ENCODE measurements at places on chromosomes 3 and 15.

DNA sequence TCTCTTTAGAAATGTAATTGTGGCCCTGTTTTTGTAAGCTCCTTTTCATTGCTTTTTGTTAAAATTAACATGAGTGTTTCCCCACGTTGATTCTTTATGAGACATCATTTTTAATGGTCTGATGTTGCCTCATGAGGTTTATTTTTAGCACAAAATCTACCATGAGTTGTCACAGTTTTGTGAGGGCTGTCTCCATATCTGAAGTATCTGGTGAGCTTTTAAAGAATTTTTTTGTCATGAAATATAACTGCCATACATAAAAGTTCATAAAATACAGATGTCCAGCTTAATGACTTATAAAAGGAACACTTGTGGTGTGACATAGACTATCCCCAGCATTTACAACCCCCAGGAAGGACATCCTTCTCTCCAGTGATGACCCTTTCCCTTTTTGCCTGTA is 34.3 kb upstream of the CEMIP start:
- no peak for DNase-seq

DNA sequence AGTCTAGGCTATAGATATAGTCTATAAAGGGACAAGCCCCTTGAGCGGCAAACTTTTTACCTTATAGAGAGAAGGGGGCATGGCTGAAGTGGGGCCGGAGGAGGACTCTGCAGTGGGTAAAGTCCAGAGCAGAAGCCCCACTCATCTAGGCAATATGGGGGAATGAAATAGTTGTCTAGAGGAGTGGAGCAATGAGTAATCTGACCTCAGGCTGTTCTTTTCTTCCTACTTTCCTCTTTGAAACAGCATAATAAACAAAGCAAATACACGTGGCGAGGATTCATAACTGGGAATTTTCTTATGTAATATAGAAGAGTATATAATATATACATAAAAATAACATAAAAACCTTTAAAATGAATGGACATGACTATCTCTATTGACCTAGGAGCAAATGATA is 546.4 kb upstream of the ZNF385D start:
- no peak for DNase-seq

- no peak for DNase-seq
Measured at GRCh38 chr3:24315971-24316370, 178.7 kb downstream of the THRB start.

DNA sequence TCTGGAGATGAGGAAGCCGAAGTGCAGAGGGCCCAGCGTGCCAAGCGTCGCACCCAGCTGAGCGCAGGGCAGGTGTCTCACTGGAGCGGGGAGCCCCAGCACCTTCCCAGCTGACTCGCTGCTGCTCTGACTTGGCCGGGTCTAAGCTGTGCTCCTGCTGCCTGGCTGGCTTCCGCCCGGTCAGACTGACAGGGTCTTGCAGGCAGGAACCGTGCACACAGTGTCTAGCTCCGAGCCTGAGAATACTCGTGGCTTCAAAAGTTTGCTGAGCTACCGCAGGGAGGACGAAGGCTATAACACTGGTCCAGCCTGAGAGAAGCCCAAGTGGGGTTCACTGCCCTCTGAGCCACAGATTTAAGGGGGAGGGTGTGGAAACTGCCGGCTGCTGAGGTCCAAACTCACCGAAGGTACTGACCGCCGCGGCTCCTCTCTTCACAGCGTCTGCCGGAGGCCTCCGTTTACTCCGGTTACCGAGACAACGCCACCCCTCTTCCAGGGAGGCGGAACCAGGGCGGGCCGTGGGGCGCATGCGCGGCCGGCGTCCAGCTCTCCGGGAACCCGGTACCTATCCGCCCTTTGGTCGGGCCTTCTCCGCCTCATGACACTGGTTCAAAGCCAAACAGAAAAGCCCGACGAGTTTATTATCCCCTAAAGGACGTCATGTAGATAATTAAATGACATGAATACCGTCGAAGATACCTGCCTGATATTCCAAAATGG is at the start of gene CFAP44:
TSS of gene CFAP44 (minus strand) at position 443 of the 720 bp plus-strand sequence. CDS start 7,829 bp downstream, outside the sequence.
- peak; percentile 91 for DNase-seq

- DNase-seq: no peak
Measured at GRCh38 chr3:142890592-142890991, 1.7 kb upstream of the PCOLCE2 start.

- DNase-seq: peak; percentile 82
Measured at GRCh38 chr15:96333131-96334016, 2.9 kb downstream of the NR2F2 start.

DNA sequence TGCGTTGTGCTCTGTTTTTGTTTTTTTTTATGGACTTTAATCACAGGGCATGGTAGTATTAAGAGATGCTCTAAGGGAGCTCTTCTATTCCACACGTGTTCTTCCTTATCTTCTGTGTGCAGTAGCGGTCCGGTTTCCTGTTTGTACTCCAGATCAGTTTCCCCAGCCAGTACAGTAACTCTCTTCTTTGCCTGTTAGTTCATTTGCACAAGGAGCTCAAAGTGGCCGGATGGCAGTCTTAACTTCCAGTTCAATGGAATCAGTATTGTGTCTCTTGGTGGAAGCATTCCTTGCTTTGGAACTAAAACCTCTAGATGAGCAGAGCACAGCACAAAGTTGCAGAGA is 122.0 kb downstream of the KLF13 start:
- no peak for DNase-seq

GRCh38 chr3:13136426-13136825 is 63.2 kb upstream of the IQSEC1 start:
- DNase-seq: no peak

- no peak for DNase-seq
Measured at GRCh38 chr3:122992133-122992532, 35.4 kb downstream of the SEMA5B start.

- no peak for DNase-seq
Measured at GRCh38 chr3:21754839-21755238, 3.8 kb upstream of the ZNF385D start.

GRCh38 chr3:132556508-132557159 is 40.4 kb upstream of the ACKR4 start:
- peak; percentile 44 for DNase-seq

GRCh38 chr3:30676424-30677346 is 70.3 kb downstream of the TGFBR2 start:
- no peak for DNase-seq

GRCh38 chr15:51356983-51357382 is 15.5 kb downstream of the GLDN start:
- no peak for DNase-seq

DNA sequence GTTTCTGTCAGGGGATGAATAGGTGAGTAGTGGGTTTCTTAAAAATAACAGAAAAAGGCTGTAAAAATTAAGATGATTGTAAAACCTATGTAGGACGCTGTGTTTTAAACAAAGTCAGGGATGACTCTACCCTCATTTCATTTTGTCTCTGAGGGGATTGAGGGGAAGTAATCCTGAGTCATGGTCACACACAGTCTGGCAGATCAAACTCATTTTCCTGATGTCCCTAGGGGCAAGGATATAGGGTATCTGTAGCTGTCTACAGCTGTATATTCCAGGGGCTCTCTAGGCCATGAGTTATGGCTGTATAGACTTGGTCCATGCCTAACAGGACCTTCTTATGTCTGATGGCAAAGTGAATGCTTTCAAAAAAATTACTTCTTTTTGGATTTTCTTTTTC is 421.1 kb downstream of the PDCD6IP start:
- no peak for DNase-seq

- no peak for DNase-seq
Measured at GRCh38 chr3:125013095-125013494, 42.7 kb downstream of the HEG1 start.

- peak; percentile 74 for DNase-seq
Measured at GRCh38 chr3:49165771-49166751, at the start of gene CCDC71. TSS of gene CCDC71 (minus strand) at chr3:49166331. CDS start at chr3:49164208, 2,123 bp downstream.

DNA sequence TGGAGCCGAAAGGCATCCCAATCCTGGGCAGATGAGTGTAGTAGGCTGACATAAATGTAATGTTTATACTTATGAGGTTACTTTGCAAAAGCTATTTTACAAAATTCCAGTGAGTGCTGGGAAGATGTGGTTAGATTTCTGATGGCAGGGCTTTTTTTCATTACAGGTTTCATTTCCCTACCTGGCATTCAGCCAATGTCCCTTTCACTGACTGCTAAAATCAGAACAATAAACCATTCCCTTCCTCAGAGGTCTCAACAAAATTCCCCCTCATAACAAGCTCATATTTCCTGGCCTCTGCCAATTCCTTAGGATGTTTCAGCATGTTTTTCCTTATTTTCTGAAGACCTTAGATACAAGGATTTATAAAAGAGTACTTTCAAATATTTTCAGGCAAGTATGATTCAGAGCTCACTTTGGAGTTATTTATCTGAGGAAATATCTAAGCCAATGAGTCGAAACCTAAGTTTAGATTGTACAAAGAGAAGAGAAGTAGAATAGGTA is 40.9 kb upstream of the CCDC80 start:
- no peak for DNase-seq

DNA sequence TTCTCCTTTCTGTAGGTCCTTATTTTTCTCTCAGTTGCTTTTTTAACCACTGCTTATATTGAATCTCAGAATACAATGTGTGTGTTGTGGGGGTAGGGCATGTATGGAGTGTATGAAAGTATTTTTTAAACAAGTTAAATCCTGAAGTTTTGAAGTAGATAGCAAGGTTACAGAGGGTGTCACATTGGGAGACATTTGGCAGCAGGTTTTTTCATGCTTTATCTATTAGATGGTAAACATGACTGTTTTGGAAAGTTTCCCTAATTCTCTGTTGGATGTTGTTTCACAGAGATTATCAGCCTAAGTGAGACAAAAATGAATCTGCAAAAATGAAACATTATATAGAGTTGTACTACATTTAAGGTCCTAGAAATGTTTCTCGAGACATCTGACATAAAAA is 190.6 kb upstream of the ARPP21 start:
- DNase-seq: no peak

DNA sequence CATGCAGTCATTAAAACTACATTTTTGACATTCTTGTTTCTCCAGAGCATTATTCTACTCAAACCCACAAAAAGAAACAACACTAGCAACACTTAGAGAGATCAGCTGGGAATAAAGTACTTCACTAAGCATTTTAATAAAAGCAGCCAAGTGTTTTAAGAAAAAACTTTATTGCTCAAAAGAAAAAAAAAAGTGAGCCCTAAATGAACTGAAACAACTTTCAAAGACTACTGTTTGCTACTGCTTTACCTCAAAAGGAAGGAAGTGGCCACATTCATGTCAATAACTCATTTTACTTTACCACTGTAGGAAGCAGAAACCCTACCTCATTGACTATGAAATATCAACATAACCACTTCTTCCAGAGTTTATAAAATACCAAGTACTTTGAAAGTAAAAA is 91.3 kb downstream of the UACA start:
- no peak for DNase-seq

DNA sequence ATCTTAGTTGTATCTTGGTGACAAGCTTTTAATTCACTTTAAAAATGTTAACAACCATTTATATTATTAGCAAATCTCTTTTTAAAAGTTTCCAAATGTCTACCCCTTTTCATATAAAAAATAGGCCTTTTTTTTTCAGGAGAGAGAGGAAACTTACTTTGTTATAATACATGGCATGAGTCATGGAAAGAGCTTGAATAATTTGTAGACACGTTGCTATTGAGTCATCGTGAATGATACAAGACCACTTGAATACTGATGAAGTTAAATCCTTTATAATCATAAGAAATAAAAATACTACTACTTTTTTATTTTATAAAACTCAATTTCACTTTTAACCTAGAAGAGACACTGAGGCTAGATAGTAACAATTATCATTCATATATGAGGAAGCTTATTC is 70.3 kb upstream of the BBX start:
- DNase-seq: no peak

DNA sequence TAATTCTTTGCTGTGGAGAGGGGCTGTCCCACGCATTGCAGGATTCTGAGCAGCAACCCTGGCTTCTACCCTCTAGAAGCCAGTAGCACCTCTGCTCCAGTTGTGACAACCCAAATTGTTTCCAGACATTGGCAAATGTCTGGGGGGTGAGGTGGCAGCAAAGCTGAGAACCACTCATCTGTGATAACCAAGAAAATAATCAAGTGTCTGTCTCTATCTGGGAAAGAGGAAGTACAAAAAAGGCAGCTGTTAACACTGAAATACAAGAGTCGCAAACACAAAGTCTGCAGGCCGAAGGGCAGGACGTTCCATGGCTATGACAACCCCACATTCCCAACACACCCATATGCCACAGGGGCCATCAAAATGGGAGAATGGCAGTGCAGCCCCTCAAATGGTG is 42.2 kb upstream of the GNB5 start:
- no peak for DNase-seq

- DNase-seq: no peak
Measured at GRCh38 chr15:65326818-65327217, 22.3 kb downstream of the RNU5B-1 start.

DNA sequence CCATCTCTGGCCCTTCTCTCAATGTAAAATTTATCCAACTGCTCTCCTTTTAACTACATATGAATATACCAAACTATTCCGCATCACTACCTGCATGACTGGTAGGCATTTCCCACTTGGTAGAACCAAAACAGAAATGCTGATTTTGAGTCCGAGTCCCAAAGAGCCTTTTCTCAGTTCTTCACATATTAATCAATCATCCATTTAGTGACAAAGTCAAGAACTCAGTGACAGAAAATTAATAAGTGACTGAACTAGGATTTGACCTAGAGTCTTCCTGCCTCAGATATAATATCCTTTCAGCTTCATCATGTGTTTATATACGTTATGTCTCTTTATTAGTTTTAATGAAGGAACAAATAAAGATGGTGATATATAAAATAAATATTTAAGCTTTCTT is 700.6 kb upstream of the GOLIM4 start:
- no peak for DNase-seq

DNA sequence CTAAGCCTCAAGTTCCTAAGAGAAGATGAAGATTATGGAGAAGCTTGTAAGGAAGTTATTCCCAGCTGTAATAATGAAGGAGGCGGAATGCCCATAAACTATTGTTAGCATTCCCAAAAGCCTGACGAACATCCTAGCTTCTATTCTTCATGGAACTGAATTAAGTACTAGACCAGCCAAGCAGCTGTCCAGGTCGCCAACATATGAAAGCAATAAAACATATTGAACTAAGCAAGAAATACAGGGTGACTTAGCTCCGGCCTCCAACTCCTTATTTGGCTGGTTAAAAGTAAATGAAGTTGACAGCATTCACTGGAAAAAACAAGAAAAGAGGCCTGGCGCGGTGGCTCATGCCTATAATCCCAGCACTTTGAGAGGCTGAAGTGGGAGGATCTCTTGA is 174.0 kb upstream of the TPM1 start:
- DNase-seq: no peak
